Activated T-helper 1 cell treated with anti-CD3 and anti-CD28 coated beads, Interleukin-12 subunit alpha, Interleukin-12 subunit beta, Interleukin-2, Interleukin-4 antibody, amounts not matched to agents 30 ng/mL and 10 ng/mL and 1 ng/mL, durations not matched to agents 14 hours and 24 hours and 36 hours (primary cell): ENCODE measurements at places on chromosomes 6 and 20. TPM values are rescaled to one million over a fixed set of nuclear protein-coding genes. Genes with fewer than 3 reads are reported as not detected.

DNA sequence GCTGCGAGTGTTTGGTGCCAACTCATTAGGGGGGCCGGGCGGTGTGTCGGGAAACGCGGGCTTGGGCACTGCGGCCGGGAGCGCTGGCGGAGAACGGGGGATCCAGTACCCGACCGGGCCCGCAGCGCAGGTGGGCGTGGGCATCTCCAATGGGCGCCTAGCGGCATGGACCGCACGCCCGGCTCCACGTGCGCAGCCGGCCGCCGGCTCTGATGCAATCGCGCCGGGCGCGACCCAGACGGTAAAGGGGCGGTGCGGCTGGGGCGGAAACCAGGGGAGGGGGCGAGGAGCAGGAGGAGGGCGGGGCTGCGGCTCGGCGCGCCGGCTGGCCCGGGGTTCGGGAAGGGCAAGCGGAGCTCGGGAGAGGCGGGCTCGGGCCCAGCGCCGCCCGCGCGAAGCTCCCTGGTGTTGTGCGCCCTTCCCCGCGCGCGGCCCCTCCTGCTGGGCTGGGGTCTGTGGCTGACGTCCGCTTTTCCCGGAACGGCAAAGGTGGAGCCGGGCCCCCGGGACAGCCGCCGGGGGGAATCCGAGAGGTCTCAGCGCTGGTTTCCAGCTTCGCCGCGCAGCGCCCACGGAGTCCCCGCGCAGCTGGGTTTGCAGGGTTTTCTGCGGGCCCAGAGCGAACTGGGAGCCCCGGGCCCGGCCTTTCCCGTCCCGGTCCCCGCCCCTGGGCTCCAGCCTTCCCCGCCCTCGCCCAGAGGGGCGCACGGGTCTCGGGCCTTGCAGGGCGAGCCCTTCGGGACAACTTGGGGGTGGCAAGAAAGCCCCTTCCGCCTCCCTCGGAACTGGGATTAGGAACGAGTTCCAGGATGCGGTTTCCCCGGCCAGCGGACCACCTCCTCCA, 867 bp downstream of the MTHFD1L start:
- H3K27ac ChIP-seq = peak overlapping the region; percentile 96
- peak overlapping the region; percentile 98 for H3K4me3 ChIP-seq
- peak; percentile 84 for DNase-seq
- peaks cover 38% of the 10 kb centered on the region for H3K4me1 ChIP-seq
- peaks cover 7% of the 10 kb centered on the region for H3K36me3 ChIP-seq

GRCh38 chr6:156189714-156190113, 587.5 kb upstream of the ARID1B start:
- peaks cover 9% of the 10 kb centered on the region for H3K4me1 ChIP-seq
- no peak for DNase-seq
- H3K27ac ChIP-seq = no peak overlapping the region
- no peaks in the 10 kb centered on the region for H3K27me3 ChIP-seq
- no peak overlapping the region for H3K4me3 ChIP-seq
- H3K36me3 ChIP-seq = no peaks in the 10 kb centered on the region

GRCh38 chr20:46801003-46801702, 91.7 kb downstream of the SLC2A10 start:
- no peak overlapping the region for H3K4me3 ChIP-seq
- no peak overlapping the region for H3K27ac ChIP-seq
- H3K36me3 ChIP-seq = no peaks in the 10 kb centered on the region
- DNase-seq = no peak
- no peaks in the 10 kb centered on the region for H3K4me1 ChIP-seq

- H3K27me3 ChIP-seq = peaks cover 4% of the 10 kb centered on the region
- H3K4me1 ChIP-seq = no peaks in the 10 kb centered on the region
- no peak overlapping the region for H3K27ac ChIP-seq
- H3K4me3 ChIP-seq = no peak overlapping the region
- no peaks in the 10 kb centered on the region for H3K36me3 ChIP-seq
Observed at GRCh38 chr6:117381749-117382148, 44.0 kb downstream of the ROS1 start.

DNA sequence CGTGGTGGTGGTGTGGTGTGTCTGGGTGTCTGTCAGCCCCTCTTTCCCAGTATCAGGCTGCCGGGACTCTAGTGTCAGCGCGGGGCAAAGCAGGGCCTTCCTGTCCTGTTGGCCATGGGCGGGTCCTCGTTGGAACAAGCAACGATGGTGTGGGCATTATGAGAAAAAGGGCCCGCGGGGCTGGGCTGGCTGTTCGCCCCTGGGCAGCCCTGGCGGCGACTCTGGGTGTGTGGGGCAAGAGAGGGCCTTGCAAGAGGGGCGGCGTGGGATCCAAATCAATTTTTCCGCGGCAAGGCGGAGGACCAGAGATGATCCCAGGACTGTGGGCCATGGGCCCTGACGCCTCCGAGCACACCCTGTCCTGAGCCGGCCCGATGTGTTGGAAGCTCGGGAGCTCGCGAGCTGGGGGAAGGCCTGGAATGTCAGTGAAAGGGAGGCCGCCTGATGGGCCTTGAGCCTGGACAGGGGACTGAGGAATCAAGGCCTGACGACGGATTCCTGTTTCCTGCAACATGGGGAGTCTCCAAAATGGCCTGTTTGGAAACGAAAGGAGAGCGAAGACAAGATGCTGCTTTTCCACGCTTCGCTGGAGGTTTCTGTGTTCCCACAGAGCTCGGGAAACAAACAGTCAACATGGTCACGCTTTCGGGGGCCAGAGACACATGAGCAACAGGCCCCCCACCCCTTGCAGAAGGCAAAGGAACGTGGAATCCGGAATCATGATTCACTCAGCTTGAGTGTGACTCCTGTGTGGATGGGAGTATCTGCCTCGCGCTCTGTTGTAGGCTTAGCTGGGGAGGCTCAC, 364.7 kb upstream of the DEFB115 start:
- no peaks in the 10 kb centered on the region for H3K4me1 ChIP-seq
- peaks cover 24% of the 10 kb centered on the region for H3K27me3 ChIP-seq
- no peaks in the 10 kb centered on the region for H3K36me3 ChIP-seq
- H3K27ac ChIP-seq = no peak overlapping the region

DNA sequence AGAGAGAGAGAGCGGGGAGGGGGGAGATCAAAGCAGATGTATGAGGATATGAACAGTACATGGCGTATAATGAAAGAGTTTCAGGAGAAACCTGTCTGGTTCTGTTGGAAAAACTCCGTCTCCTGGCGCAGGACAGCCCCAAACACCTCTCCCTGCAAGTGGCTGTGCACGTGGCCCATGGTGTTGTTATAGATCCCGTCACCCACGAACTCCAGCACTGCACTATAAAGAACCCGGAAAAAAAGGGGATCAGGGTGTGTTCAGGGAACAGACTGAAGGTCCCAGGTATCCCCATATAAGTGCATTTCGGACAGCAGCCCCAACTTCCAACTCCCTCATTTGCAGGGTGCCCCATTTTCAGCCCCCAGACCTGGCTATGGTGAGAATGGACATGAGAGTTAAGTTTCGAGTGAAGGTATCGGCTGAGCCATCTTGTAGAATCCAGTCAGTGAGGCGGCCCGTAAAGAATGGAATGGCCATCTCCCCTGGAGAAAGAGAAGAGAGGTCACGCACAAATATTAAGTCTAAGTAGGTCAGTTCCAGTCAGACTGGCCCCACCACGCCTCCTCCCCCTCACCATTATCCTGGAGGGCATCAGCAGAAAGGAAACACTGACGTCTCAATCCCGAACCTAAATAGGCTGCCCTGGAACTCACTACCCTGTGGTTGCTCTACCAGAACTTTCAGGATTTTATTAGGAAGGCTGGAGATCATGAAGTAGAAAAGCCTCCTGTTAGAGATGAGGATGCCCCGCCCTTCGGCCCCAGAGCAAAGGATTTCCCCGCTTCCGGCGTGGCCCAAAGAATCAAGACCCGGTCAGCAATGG, 1.3 kb downstream of the TAP1 start:
- peaks cover 79% of the 10 kb centered on the region for H3K36me3 ChIP-seq
- peaks cover 71% of the 10 kb centered on the region for H3K4me1 ChIP-seq
- peak overlapping the region; percentile 98 for H3K4me3 ChIP-seq
- H3K27me3 ChIP-seq = no peaks in the 10 kb centered on the region

- H3K36me3 ChIP-seq = peaks cover 2% of the 10 kb centered on the region
- no peak overlapping the region for H3K4me3 ChIP-seq
- no peak overlapping the region for H3K27ac ChIP-seq
- no peak for DNase-seq
- H3K27me3 ChIP-seq = no peaks in the 10 kb centered on the region
Observed at GRCh38 chr20:35333606-35334005, 41.4 kb upstream of the FAM83C start.

GRCh38 chr6:73503027-73503772, 17.6 kb downstream of the EEF1A1 start:
- peaks cover 18% of the 10 kb centered on the region for H3K36me3 ChIP-seq
- H3K4me3 ChIP-seq = no peak overlapping the region
- DNase-seq = no peak

- peaks cover 34% of the 10 kb centered on the region for H3K4me1 ChIP-seq
- no peak overlapping the region for H3K27ac ChIP-seq
- no peak for DNase-seq
- peaks cover 26% of the 10 kb centered on the region for H3K36me3 ChIP-seq
Observed at GRCh38 chr6:33211666-33212422, 3.5 kb downstream of the RING1 start.

- no peak overlapping the region for H3K4me3 ChIP-seq
- H3K36me3 ChIP-seq = no peaks in the 10 kb centered on the region
- H3K27me3 ChIP-seq = peaks cover 25% of the 10 kb centered on the region
- no peak overlapping the region for H3K27ac ChIP-seq
- no peak for DNase-seq
- no peaks in the 10 kb centered on the region for H3K4me1 ChIP-seq
Observed at GRCh38 chr6:40732878-40733277, 145.7 kb upstream of the LRFN2 start.

- H3K27ac ChIP-seq = peak overlapping the region; percentile 83
- peaks cover 11% of the 10 kb centered on the region for H3K36me3 ChIP-seq
- H3K4me3 ChIP-seq = peak overlapping the region; percentile 98
Observed at GRCh38 chr6:85449388-85449817, 480 bp upstream of the NT5E start.

DNA sequence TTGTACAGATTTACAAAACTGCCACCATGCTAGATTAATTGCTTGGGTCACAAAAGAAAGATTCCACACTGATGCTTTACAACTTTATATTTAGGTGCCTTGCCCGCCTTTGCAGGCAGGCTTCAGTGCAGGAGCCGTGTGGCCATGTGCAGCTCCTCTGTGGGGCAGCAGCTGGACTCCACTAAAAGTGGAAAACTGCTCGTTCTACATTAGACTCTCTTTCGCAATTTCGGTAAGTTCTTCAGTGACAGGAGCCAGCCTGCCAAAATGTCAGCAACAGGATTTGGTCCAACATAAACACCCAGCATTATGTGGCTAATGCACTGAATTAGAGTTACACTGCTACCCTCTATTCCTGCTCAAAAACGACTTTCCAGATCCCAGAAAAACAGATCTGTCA, 174.4 kb upstream of the KCNK16 start:
- no peaks in the 10 kb centered on the region for H3K36me3 ChIP-seq
- H3K4me1 ChIP-seq = no peaks in the 10 kb centered on the region
- no peak overlapping the region for H3K4me3 ChIP-seq
- H3K27ac ChIP-seq = no peak overlapping the region
- H3K27me3 ChIP-seq = peaks cover 6% of the 10 kb centered on the region

DNA sequence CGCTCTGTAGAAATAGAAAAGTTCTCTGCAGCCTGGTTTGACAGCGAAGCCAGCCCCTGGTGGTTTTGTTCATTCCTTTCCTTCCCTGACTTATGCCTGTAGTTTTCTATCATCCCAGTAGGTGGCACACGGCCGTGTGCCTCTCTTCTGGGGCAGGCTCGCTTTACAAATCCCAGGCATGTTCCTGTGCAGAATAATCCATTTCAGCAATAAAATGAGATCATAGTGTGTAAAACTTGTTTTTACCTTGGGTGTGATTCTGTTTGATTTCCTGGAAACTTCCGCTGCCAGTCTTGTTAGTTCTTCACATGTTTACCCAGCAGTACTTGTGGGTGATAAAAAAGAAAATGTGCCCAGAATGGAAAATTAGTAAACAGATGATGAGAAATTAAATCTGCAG, 7.4 kb upstream of the INSM1 start:
- peaks cover 24% of the 10 kb centered on the region for H3K4me1 ChIP-seq
- H3K36me3 ChIP-seq = no peaks in the 10 kb centered on the region
- DNase-seq = no peak
- peaks cover 53% of the 10 kb centered on the region for H3K27me3 ChIP-seq
- no peak overlapping the region for H3K27ac ChIP-seq

DNA sequence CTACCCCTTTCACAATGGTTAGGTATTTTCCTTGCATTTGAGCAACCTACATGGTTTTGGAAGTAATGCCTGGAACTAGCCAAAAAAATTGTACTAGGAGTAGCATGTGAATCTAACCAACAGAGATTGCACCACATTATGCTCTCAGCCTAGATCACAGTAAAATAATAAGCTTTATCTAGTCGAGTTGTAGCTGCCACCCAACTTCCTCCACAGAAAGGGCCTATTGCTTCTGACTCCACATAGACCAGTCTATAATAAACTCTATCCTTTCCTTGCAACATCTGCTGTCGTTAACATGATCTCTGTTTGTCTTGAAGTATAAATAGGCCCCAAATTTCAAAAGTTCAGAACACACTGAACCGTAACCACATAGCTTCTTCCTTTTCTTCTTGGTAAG, 375.5 kb downstream of the PKHD1 start:
- no peak overlapping the region for H3K27ac ChIP-seq
- H3K4me1 ChIP-seq = no peaks in the 10 kb centered on the region
- H3K4me3 ChIP-seq = no peak overlapping the region
- no peaks in the 10 kb centered on the region for H3K36me3 ChIP-seq
- DNase-seq = no peak

- no peak overlapping the region for H3K27ac ChIP-seq
- H3K4me3 ChIP-seq = no peak overlapping the region
- peaks cover 18% of the 10 kb centered on the region for H3K36me3 ChIP-seq
Observed at GRCh38 chr6:13479971-13480434, 7.4 kb downstream of the GFOD1 start.

- H3K4me3 ChIP-seq = no peak overlapping the region
- peaks cover 64% of the 10 kb centered on the region for H3K27me3 ChIP-seq
- no peak overlapping the region for H3K27ac ChIP-seq
- peaks cover 3% of the 10 kb centered on the region for H3K36me3 ChIP-seq
- DNase-seq = no peak
Observed at GRCh38 chr6:166306378-166307081, 1.7 kb downstream of the PRR18 start.

TCF21 gene
- total RNA-seq = not detected in 2 replicates

TPD52L1 gene
- 0.29 TPM in 1 of 2 replicates, not detected in the other for total RNA-seq

SLC17A3 gene
- total RNA-seq = 0.21 and 0.66 TPM in 2 replicates

SYTL3 gene
- total RNA-seq = 123 and 139 TPM in 2 replicates

RNF146 gene
- 18.3 and 20.5 TPM in 2 replicates for total RNA-seq

ZSCAN31 gene
- total RNA-seq = 1.0 and 1.2 TPM in 2 replicates

PDYN gene
- total RNA-seq = not detected in 2 replicates

GSTA2 gene
- total RNA-seq = not detected in 2 replicates

GNL1 gene
- 86.3 and 92.4 TPM in 2 replicates for total RNA-seq

HBS1L gene
- 104 and 115 TPM in 2 replicates for total RNA-seq
